ENCODE measurements at places on chromosomes 2 and 18.

DNA sequence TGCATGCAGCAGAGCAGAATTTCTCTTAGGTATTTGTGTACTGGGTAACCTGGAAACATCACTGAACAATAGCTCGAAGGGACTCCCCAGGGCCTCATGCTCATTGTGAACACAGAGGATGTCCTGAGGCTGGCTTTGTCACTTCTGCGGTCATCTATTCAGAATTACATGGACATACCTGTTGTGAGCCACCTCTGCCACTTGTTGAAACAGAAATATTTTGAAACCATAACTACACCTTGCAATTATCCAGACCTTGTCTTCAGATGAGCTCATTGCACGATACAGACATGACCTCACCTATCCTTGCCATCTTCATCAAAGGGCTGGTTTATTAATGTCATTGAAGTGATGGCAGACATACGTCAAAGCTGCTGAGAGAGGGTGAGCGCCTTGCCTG, 23.4 kb upstream of the CREG2 start:
- no peak for DNase-seq

DNA sequence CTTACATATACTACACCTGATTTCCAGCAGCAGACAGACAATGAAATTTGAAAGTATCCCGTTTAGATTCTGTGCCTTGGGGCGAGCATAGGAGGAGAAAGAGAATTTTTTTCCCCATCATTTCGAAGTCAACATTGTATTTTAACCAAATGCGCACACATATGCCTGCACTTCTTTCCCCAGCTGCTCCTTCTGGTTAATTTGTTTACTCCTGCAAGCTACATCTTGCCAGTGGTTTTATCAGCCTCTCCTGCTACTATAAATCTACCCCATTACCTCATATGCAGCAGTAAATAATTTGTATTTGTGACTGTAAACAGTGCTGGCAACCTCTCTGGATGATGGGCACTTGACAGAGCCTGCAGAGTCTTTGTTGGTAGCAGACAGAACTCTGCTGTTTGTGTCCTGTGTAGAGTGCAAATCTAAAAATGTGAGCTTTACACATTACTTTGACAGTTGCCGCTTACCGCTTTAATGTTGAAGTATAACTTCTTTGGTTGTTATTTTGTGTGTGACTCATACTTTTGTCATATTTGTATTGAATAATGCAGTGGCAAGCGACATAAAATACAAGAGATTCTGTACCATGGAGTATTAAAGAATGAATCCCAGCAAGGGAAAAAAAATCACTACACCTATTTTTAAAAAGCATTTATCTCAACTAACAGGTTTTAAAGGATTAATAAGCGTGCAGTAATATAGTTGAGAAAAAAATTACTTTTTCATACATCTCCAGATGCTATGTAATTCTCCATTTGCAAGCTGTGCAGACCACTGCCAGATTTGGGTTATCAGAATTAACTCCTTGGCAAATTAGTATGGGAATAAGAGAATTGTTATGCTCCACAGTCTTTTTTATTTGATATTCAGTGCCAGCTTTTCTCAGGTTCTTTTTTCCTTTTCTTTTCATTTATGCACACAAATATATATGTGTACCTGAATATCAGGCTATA, 536.8 kb downstream of the XIRP2 start:
- no peak for DNase-seq

GRCh38 chr2:163556511-163556910, 179.3 kb downstream of the FIGN start:
- no peak for DNase-seq

GRCh38 chr2:102321941-102322719, 10.8 kb downstream of the IL1RL1 start:
- no peak for DNase-seq

DNA sequence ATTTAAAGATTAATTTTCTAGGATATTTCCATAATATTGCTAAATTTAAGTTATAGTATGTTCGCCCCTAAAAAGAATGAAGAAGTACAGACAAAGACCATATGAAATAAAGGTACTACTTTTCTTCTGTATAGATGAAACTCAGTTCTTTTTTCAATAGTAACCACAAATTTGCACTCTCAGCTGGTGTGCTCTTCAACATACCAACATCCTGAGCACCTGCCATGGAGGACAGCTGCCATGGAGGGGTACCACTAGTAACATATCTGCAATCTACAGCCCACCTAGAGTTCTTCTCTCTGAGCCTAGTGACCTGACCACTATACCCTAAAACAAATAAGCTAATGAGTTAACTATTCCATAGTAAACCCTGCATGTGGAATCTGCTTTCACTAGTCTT, 36.8 kb upstream of the ERCC3 start:
- no peak for DNase-seq

GRCh38 chr2:24363301-24363700, 3.0 kb upstream of the ITSN2 start:
- no peak for DNase-seq

- DNase-seq, result no peak
Observed at GRCh38 chr2:191421950-191422349, 176.7 kb downstream of the MYO1B start.

DNA sequence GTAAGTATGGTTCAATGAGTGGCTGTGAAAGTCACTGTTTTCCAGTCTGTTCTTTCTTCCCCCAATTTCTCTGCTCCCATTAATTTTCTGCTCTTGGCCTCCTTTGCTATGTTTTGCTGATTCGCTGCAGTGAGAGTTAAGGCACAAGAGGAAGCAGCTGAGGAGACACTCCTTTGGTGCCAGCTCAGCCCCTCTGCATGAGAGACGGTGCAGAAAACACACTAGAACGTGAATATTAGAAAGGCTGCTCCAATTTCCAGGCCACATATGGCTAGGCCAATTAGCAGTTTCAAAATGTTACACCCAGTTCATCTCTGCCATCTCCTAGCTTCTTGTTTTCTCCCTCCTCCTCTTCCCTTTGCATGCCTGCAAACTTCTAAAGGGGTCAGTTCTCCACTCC, 38.9 kb downstream of the AKAIN1 start:
- DNase-seq, result no peak

- DNase-seq, result no peak
Observed at GRCh38 chr18:5066380-5066977, 130.6 kb downstream of the AKAIN1 start.
